ENCODE measurements at places on chromosomes 4 and X.

DNA sequence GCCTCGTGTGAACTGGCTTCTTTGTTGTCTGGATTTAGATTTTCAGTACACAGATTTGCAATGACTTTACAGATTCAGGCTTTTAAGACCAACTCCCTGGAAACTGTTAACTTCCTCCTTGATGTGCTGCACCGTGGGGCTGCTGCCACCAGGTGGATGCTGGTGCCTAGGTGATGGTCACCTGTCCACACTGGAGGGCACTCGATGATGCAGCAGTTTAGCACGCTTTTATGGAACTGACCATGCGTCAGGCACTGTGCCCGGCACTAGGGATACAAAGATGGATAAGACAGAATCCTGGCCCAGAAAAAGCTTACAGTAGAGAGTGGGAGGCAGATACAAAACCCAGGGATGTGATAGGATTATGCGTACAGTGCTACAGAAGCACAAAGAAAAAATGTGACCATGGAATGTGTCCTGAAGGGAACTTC, 180.7 kb downstream of the CEP135 start:
- DNase-seq, result peak; percentile 61

DNA sequence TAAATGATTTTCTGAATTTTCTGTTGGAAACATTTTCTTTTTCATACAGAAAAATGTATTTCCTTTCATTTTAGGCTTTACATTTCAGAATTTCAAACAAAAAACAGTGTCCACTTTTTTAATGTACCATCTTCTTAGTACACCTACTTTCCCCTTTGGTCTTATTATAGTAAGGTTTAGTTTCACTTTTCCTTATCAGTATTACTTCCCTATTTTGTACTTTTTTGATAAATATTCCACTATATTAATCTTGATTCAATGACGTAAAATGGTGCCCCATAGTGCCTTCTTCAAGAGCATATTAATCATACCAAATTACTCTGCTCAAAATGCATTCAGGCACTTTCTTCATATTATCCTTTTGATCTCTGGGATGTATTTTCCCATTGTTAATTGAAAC, 52.5 kb downstream of the BANK1 start:
- DNase-seq, result no peak

GRCh38 chr4:60865273-60865672, 334.9 kb upstream of the ADGRL3 start:
- DNase-seq, result peak; percentile 1

DNA sequence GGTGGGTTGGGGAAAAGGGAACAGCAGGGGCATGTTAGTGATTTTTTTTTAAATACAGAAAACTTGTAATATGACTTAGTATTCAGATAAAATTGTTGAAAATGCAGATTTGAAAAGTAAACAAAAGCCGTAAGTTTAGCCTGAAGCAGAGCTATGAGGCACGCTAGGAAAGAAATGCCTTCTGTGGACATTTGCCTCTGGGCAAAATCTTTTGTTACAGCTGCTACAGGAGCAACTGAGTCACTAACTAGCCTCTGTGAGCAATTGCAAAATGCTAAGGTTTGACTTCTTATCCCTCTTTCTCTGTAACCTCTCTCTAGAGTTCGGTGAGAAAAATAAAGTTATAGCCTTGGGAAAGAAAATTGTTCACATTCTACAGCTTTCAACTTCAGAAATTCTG, 350.0 kb downstream of the SLC7A11 start:
- no peak for DNase-seq

DNA sequence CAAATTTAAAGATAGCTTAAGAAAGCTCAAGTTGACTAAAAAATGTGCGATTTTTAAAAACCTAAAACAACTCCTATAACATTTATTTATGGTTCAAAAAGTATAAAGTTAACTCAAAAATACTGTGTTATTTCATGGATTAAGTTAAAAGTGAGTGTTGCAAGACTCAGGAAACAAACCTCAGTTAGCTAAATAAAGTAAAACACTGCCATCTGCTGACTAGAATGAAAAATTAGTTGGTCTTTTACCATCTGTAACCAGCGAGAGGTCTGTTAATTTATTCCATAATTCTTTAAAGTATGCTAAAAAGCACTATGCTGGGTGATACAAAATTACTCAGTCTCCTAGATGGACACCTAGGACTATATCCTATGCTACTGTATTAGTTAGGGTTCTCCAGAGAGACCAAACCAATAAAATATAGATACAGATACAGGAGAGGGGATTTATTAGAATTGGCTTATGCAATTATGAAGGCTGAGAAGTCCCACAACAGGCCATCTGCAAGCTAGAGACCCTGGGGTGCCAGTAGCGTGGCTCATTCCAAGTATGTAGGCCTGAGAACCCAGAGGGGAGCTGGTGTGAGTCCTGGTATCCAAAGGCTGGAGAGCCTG, 4.9 kb upstream of the WDFY3 start:
- DNase-seq, result no peak

- DNase-seq, result no peak
These were observed 49.6 kb downstream of the HPF1 start for GRCh38 chr4:169707958-169708643.

DNA sequence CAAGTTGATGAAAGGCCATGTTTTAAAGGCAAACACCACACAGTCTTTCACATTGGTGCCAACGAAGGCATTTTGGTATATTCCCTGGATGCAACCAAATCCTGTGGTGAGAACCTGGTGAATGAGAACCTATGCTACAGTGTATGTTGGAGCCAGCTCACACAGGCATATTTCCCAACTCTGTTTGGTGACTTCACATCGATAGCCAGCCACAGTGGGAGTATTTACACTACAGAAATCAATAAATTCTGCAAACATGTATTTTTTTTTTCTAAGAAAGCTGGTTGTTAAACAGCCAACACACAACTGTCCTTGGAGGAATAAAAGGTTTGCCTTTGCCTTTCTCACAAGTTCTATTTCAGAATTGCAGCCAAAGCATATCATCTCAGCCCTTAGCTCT, 691.0 kb downstream of the GRID2 start:
- no peak for DNase-seq

Measured in ELF-1 (cell line).